ENCODE measurements at places on chromosomes 7 and 10.

DNA sequence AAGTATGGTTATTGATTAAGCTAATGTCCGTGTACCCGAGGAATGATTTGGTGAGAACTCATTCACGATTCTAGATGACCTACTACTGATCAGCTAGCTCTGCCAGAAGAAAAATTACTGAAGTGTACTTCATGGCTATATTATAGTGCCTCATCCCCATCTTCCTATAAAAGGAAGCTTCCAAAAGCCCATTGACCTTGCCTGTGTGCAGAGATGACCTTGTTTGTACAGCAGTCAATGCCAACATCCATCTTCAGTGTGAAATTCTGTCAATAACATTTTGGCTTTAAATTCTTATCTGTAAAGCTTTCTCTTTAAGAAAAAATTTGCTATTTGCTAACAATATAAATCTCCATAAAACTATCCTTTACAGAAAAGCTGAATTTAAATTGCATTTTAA, 315.7 kb downstream of the THSD7A start:
- no peak for DNase-seq

GRCh38 chr7:71613313-71613712, 481.4 kb downstream of the GALNT17 start:
- DNase-seq = no peak

GRCh38 chr10:96025566-96025965, 17.8 kb upstream of the CCNJ start:
- DNase-seq = no peak

DNA sequence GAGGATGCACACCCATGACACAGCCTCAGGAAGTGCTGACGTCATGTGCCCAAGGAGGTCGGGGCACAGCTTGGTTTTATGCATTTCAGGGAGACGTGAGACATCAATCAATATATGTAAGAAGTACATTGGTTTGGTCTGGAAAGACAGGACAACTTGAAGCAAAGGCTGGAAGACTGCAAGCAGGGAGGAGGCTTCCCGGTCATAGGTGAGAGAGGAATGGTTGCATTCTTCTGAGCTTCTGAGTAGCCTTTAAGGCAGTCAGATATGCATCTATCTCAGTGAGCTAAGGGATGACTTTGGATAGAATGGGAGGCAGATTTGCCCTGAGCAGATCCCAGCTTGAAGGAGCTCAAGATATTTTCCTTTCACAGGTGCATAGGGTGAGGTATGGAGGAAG, 349.5 kb downstream of the TYW1 start:
- DNase-seq = no peak

GRCh38 chr7:84981055-84981976, 205.5 kb downstream of the SEMA3D start:
- DNase-seq = no peak
